IMR-90 (cell line): ENCODE measurements at places on chromosomes 2 and 18.

- no peak overlapping the region for H3K4me3 ChIP-seq
- no peak overlapping the region for H3K27ac ChIP-seq
- H3K4me1 ChIP-seq = no peaks in the 10 kb centered on the region
- H3K27me3 ChIP-seq = no peaks in the 10 kb centered on the region
- H3K36me3 ChIP-seq = no peaks in the 10 kb centered on the region
Measured at GRCh38 chr2:114949228-114949804, 506.9 kb downstream of the DPP10 start.

DNA sequence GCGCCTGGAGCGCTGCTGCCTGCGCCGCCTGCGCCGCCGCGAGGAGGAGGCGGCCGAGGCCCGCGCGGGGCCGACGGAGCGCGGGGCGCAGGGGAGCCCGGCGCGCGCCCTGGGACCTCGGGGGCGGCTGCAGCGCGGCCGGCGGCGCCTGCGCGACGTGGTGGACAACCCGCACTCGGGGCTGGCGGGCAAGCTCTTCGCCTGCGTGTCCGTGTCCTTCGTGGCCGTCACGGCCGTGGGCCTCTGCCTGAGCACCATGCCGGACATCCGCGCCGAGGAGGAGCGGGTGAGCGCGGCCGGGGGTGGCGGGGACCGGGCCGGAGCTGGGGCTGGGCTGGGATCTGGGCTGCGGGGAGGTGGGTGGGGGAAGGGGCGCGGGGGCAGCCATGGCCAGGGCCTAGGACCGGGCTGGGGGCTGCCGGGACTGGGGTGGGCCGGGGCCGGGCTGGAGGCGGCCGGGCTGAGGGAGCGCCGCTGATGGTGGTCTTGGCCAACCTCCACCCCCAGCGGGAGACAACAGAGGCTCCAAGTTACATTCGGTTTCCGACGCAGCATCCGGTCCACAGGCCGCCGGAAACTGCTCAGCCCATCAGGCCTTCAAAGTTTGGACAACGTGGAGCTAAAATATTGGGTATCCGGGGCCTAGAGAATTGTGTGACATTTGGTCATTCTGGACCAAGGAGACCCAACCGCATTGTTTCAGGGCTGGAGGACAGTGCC lies 66.4 kb downstream of the KCNG2 start:
- H3K36me3 ChIP-seq = no peaks in the 10 kb centered on the region
- no peak overlapping the region for H3K27ac ChIP-seq
- DNase-seq = no peak
- H3K4me3 ChIP-seq = no peak overlapping the region
- H3K4me1 ChIP-seq = no peaks in the 10 kb centered on the region
- H3K27me3 ChIP-seq = no peaks in the 10 kb centered on the region; the same call in none of the 2 replicates

- no peaks in the 10 kb centered on the region for H3K27me3 ChIP-seq
- H3K36me3 ChIP-seq = no peaks in the 10 kb centered on the region
- no peak overlapping the region for H3K27ac ChIP-seq
- no peak overlapping the region for H3K4me3 ChIP-seq
- no peak for DNase-seq
- H3K4me1 ChIP-seq = peaks cover 25% of the 10 kb centered on the region
Measured at GRCh38 chr2:237862528-237862895, 3.1 kb downstream of the RAMP1 start.

DNA sequence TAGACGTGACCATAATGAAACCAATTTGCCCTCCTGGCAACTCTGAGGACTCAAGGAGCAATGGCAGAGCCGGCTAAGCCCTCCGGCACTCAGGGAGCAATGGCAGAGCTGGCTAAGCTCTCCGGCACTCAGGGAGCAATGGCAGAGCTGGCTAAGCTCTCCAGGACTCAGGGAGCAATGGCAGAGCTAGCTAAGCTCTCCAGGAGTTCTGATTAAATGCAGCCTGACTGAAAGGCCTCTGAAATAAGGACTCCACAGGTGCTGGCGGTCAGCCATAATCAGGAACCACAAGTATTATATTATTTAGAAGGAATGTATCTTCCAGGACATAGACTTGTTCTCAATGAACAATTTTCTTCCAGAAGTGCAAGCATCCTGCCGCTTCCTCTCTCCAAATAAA lies 65.2 kb downstream of the C2orf76 start:
- DNase-seq = peak; percentile 36
- H3K27me3 ChIP-seq = no peaks in the 10 kb centered on the region
- H3K4me1 ChIP-seq = no peaks in the 10 kb centered on the region
- H3K36me3 ChIP-seq = no peaks in the 10 kb centered on the region
- H3K27ac ChIP-seq = no peak overlapping the region
- no peak overlapping the region for H3K4me3 ChIP-seq

DNA sequence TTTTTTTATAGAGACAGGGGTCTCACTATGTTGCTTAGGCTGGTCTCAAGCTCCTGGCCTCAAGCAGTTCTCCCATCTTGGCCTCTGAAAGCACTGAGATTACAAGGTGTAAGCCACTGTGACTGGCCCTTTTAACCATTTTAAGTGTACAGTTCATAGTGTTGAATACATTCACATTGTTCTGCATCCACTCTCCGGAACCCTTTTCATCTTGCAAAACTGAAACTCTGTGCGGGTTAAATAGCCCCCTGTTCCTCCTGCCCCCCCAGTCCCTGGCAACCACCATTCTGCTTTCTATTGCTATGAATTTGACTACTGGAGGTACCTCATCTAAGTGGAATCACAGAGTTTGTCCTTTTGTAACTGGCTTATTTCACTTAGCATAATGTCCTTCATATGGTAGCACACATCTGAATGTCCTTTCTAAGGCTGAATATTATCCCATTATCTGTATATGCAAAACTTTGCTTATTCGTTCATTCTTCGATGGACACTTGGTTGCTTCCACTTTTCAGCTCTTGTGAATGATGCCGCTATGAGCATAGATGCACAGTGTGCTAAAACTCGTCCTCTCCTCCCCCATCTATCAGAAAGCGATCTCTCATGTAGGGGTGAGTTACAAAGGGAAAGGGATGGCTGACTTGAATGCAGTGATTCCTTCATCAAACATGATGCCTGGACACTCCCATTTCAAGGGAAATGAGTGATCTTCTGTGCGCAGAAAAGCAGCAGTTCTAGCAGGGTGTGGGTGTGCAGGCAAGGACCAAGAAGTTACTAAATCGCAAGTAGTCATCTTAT lies 30.2 kb downstream of the CABLES1 start:
- no peak overlapping the region for H3K27ac ChIP-seq
- H3K27me3 ChIP-seq = no peaks in the 10 kb centered on the region
- peaks cover 5% of the 10 kb centered on the region; the same call in 1 of the 2 replicates for H3K36me3 ChIP-seq
- peaks cover 5% of the 10 kb centered on the region for H3K4me1 ChIP-seq

DNA sequence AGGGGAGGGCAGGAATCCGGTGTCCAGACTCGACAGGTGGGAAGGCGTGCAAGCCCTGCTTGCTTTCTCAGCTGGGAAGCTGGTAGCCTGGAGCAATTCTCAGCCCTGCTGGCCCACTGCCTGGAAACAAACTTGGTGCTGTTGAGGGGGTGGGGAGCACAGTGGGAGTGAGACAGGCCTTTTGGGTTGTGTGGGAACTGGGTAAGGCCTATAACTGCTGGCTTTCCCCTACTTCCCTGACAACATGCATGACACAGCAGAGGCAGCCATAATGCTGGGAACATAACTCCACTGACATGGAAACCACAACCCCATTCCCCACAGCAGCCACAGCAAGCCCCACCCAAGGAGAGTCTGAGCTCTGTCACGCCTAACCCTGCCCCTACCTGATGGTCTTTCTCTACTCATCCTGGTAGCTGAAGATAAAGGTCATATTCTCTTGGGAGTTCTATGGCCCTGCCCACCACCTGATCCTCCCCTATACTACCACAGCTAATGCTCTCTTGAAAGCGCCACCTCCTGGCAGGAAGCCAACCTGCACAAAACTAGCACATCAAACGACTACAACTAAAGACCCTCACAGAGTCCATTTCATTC lies 122.9 kb upstream of the ACVR1C start:
- H3K4me1 ChIP-seq = peaks cover 4% of the 10 kb centered on the region
- H3K4me3 ChIP-seq = no peak overlapping the region
- peaks cover 15% of the 10 kb centered on the region for H3K36me3 ChIP-seq
- no peaks in the 10 kb centered on the region for H3K27me3 ChIP-seq
- DNase-seq = peak; percentile 57

- no peaks in the 10 kb centered on the region for H3K4me1 ChIP-seq
- H3K27ac ChIP-seq = no peak overlapping the region
- no peak overlapping the region for H3K4me3 ChIP-seq
- no peak for DNase-seq
- H3K27me3 ChIP-seq = peaks cover 4% of the 10 kb centered on the region; the same call in 1 of the 2 replicates
Measured at GRCh38 chr18:12890964-12891363, 6.9 kb upstream of the PTPN2 start.

DNA sequence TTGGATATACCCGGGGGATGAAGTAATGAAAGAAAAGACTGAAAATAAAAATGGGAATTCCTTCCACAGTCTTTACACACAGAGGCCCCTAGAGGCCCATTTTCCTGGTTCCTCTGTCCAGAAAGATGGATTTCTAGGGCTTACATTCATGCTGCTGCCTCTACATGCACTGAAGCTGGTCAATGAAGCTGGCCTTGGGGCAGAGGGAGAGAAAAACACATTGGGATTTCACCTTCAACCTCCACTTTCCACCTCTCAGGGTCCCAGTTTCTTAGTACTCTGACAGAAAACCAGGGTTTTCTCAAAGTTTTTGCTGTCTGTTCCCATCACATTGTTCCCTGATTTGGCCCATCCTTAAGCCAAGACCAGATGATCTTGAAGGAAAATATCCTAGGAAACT lies 154.6 kb upstream of the ZSWIM2 start:
- no peaks in the 10 kb centered on the region for H3K27me3 ChIP-seq
- H3K4me3 ChIP-seq = peak overlapping the region; percentile 46; the same call in 1 of the 2 replicates
- no peaks in the 10 kb centered on the region for H3K36me3 ChIP-seq
- H3K4me1 ChIP-seq = no peaks in the 10 kb centered on the region
- H3K27ac ChIP-seq = no peak overlapping the region

- H3K4me1 ChIP-seq = no peaks in the 10 kb centered on the region
- H3K4me3 ChIP-seq = no peak overlapping the region
- no peak overlapping the region for H3K27ac ChIP-seq
Measured at GRCh38 chr2:172193331-172194089, 90.8 kb upstream of the DLX2 start.

- peaks cover 28% of the 10 kb centered on the region for H3K4me1 ChIP-seq
- H3K27ac ChIP-seq = no peak overlapping the region
- no peak for DNase-seq
- no peak overlapping the region for H3K4me3 ChIP-seq
Measured at GRCh38 chr2:205658572-205658971, 23.7 kb upstream of the NRP2 start.
